NCI-H1694 treated with DMSO at 0.1 percent for 48 hours (cell line): ENCODE measurements at places on chromosomes 2 and 18.

DNA sequence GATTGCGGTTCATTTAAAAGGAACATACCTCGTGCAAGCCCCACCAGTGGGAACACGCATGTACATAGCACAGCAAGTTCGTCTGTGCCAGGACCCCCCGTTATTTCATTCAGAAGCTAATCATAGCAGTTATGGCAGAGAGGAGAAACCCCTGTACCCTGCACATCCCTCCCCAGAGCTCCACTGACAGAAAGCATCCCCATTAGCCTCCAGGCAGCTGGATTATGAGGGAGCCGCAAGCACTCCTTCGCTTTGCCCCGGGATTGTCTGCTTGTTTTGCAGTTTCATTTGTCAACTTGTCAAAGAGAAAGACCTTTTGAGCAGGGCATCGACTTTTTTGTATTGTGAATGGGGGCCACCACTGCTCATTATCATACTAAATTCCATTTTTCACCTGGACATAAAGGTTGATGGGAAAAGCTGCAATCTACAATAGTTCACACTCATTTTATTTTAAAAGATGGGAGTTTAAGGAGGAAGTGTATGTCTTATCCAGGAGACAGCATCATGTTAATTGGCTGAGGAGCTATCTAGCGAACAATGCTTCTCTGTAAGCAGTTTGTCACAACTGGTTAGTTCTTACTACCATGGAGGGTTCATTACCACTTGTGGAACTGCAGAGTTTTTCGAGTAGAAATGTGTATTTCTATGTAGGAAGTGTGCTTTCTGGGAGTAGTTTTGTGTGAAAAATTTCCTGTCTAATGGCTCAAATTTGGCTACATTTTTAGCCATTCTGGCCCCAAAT, 255.3 kb downstream of the THSD7B start:
- DNase-seq: no peak

GRCh38 chr2:30048636-30049175, 98.1 kb upstream of the YPEL5 start:
- DNase-seq: no peak

DNA sequence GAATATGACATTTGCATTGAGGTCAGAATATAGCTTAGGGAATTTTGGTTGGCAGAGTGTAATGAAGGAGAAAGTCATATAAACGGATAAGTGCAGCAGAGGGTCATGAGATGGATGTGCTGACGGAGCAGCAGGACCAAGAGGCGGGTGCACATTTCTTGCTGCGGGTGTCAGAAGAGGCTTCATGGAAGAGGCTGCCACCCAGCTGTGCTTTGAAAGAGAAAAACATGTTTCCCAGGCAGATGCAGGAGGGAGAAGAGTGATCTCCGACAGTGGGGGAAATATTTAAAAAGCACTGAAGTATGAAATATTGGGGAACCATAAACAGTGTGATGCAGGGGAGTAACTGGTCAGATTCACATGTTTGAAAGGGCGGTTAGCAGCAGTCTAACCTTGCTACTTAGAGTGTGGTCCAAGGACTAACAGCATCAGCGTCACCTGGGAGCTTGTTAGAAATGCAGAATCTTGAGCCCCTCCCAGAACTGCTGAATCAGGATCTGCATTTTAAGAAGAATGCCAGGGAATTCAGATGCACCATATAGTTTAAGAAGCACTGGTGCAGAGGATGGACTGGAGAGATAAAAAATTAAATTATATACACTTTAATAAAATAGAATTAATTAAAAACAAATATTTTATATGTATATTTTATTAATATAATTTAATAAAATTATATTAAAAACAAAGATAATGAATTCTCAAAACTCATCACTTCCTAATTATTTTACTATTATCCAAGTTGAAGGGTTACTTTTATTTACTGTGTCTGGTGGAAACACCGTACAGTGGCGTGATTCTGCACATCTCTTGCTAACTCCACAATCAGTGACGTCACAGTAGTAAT, 36.1 kb upstream of the SCYGR1 start:
- DNase-seq: no peak

GRCh38 chr2:229273723-229274338, 2.7 kb upstream of the PID1 start:
- DNase-seq: peak; percentile 52

GRCh38 chr2:160303076-160303475, 103.0 kb upstream of the ITGB6 start:
- no peak for DNase-seq

DNA sequence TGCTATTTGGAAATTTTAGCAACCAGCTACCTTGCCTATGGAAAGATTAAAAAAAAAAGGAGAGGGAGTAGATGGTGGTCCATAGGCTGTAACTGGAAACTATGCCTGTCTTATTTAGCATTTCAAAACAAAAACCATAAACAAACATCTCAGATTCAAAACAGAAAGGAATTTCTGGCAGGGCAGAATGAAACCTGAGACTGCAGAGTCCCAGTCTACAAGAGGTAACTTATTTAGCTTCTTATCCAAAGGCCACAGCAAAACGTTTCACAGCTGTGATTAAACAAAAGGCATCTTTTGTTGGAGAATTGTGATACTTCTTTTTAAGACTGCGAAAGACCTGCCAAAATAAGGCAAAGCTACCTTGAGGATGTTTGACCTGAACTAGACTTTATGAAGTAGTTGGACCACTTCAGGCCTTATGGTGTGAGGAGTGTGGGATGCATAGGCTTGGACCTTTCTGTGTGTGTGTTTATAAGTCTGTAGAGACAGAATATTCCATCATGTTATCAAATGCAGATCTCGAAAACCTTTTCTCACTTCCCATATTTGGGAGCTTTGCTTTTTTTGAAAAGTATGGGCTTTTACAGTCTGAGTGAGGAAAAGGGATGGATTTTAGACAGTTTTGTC, 11.0 kb downstream of the CRIM1 start:
- DNase-seq: no peak

- no peak for DNase-seq
Measured at GRCh38 chr2:31334311-31335026, 80.1 kb downstream of the XDH start.

DNA sequence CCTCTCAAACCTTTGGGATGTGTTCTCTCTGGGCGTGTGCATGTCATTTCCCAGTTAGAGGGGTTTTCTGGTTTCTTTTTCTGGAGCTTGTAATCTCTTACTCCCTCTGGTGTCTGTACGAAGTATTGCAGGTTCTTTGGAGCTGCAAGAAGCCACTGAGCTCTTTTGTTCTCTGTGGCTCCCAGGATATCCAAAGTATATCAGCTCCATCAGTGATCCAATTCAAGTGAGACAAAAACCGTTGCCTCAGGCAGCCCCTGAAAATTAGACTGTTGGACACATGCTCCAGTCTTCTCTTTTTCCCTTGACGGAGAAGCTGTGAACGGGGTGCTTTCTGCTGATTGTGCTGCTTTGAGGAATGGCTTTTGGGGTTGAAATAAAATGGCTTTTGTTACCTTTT, 59.0 kb upstream of the LDLRAD4 start:
- peak; percentile 20 for DNase-seq

- no peak for DNase-seq
Measured at GRCh38 chr2:237293978-237294377, 120.0 kb downstream of the COL6A3 start.

DNA sequence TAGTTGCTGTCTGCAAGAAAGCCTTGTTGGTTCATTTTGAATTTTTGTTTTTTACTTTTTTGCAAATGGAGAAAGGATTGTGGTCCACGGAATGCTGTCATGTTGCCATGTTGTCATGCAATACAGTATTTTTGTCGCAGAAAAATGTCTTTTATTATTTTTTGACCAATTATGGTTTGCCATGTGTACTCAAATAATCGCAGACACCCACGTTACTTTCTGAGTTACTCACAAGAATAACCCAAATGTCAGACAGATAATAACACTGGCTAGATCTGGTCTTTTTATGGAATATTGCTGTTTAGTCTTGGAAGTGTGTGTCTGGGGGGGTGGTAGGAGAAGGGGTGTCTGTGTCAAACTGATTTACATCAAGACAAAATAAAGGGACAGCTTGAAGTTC, 188.9 kb downstream of the LTBP1 start:
- no peak for DNase-seq

- DNase-seq: no peak
Measured at GRCh38 chr2:181454686-181455450, 2.3 kb upstream of the ITGA4 start.

DNA sequence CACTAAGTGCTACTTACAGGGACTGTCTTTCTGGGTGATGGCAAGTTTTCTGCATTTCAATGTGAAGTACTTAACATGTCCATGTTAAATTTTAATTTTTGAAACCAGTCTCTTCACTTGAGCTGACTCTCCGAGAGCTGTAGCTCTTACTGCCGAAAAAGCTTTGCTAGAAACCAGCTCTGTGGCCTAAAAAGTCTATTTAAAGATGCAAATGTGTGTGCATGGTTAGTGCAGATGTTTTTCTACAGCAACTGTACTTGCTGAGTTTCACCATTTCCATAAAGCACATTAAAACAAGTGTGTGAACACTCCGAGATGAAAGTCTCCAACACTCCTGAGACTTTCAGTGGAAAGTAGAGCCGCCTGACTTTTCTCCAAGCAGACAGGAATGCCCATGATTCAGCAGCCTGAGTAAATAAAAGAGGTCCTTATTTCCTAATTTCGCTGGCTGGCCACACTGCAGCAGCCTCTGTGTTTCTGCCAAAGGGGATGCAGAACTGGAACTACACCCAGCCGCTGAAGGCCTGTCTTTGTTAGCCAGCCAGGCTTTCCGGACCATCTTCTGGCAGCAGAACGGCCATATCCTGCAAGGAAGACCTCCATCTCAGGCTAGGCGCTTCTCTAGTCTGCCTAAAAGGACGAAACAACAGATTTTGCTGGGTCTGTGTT, 121.2 kb downstream of the ZNF521 start:
- DNase-seq: no peak

DNA sequence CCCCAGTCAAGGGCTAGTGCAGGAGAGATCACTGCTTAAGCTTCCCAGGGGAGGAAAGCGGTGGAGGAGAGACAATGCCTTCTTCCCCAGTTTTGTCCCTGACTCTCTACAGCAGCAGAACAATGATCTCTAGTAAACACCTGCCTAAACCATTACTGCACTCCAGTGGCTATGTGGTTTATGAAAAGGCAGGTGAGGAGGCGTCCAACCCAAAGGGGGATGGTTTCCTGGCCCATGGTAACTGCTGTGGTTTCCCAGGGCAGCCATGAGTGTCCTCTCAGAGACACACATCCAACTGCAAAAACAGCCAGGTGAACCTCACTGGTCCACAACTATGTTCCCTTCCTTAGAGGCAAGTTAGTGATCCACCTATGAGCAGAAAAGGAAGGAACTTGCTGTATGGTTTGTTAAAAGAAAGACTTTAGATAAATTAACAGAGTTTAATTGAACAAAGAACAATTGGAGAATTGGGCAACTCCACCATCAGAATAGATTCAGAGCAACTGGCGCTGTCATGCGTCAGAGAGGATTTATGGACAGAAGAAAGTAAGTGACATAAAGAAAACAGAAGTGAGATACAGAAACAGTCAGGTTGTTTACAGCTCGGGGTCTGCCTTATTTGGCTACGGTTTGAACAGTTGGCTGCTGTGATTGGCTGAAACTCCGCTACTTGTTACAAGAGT, 4.8 kb upstream of the TTC39C start:
- no peak for DNase-seq

GRCh38 chr2:150467621-150467963, 19.9 kb downstream of the RND3 start:
- DNase-seq: no peak

GRCh38 chr2:177014946-177015345, 197.6 kb upstream of the HNRNPA3 start:
- DNase-seq: no peak
